ENCODE measurements at places on chromosomes 1 and 21. TPM values are rescaled to one million over a fixed set of nuclear protein-coding genes. Genes with fewer than 3 reads are reported as not detected.

- no peak for DNase-seq
Observed at GRCh38 chr1:205395616-205396015, 26.2 kb downstream of the LEMD1 start.

- DNase-seq, result peak; percentile 47
Observed at GRCh38 chr1:119648620-119649004, 546 bp upstream of the ZNF697 start.

GRCh38 chr1:167836197-167836596, 77.7 kb downstream of the ADCY10 start:
- DNase-seq, result no peak

- no peak for DNase-seq
Observed at GRCh38 chr1:11961230-11961629, 19.0 kb upstream of the MFN2 start.

DNA sequence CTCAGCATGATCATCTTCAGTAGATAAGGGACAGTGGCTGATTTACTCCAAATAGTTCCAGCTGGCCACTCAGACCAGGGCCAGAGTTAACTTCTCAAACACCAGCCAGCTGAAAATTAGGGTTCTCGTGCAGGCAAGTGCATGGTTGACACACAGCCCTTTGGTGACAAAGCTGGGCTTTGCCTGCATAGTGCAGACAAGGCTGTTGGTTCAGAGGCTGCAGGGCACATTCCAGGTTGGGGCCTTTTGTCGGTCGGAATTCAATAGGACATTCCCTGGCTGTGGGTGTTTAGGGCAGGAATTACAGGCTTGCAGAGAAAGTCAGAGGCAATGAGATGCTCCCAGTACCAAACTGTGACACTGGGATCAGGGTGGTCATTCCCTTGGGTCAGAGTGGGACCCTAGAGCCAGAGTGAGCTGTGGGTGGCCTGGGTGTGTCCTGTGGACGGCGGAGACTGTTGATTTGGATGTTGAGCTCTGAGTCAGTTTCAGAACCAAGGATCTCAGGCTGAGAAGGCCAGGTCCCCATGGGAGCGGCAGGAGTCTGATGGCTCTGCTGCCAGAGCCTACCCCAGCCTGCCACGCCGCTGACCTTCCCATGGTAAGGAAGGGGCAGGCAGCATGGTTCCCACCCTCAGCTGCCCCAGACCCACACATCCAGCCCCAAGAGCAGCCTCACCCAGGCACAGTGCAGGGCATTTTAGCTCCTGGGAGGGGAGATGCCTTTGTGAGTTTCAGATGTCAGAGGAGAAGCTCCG, 56.2 kb downstream of the STUM start:
- DNase-seq, result peak; percentile 74

GRCh38 chr1:36203554-36204346, 20.5 kb upstream of the THRAP3 start:
- DNase-seq, result peak; percentile 51

DNA sequence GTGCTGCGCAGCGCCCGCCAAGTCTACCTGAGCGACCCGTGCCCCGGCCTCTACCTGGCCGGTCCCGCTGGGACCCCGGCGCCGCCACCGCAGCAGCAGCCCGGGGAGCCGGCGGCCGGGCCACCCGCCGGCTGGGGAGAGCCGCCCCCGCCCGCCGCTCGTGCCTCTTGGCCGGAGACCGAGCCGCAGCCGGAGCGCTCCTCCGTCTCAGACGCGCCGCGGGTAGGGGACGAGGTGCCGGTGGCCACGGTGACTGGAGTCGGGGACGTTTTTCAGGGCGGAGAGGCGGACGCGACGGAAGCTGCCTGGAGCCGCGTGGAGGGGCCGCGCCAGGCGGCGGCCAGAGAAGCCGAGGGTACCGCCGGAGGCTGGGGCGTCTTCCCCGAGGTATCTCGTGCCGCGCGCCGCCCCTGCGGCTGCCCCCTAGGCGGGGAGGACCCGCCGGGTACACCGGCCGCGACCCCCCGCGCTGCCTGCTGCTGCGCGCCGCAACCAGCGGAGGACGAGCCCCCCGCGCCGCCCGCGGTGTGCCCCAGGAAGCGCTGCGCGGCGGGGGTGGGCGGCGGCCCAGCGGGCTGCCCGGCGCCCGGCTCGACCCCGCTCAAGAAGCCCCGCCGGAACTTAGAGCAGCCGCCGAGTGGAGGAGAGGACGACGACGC, 646 bp downstream of the IER5 start:
- DNase-seq, result peak; percentile 65

GRCh38 chr1:94522304-94522703, 19.3 kb downstream of the F3 start:
- no peak for DNase-seq

DNA sequence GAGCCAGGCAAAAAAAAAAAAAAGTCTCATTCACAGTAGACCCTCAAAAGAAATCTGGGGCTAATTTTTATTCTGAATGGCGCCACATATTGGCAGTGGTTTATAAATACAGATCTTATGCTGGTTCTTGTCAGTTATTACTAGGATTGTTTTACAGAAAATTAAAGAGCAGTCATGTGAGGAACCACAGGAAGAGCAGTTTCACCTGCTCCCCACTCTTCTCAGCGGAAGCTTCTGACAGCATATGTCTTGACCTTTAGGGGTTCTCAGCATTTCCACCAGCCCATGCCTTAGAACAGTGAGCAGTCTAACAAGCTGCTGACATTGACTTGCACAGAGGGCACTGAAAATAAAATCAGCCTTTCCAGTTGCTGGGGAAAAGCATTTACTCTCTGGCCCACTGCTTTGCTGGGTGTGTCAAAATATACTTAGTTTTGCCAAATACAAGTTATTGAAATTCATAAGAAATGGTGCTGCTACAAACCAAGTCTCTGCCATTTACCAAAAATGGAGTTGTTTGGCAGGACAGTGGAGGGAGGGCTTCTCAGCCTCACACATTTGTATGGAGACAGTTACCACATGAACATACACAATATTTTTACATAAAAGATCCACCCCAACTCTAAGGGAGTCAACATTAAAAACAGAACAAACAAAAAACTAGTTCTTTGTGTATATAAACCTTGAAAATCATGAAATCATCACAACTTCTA, 144.2 kb downstream of the SYT2 start:
- no peak for DNase-seq

UTP11 gene
- total RNA-seq, result 70.5 TPM

VWA1 gene
- total RNA-seq, result 37.1 TPM

GJA5 gene
- total RNA-seq, result 2.2 TPM

TLR5 gene
- total RNA-seq, result 0.44 TPM

GJA9 gene
- total RNA-seq, result not detected

PDPN gene
- 108 TPM for total RNA-seq

GBP4 gene
- not detected for total RNA-seq

All from H7 (cell line).